NCI-H1092 (cell line): ENCODE measurements at places on chromosomes 3 and 15.

- no peak for DNase-seq
Observed at GRCh38 chr3:64892671-64893309, 205.0 kb upstream of the ADAMTS9 start.

DNA sequence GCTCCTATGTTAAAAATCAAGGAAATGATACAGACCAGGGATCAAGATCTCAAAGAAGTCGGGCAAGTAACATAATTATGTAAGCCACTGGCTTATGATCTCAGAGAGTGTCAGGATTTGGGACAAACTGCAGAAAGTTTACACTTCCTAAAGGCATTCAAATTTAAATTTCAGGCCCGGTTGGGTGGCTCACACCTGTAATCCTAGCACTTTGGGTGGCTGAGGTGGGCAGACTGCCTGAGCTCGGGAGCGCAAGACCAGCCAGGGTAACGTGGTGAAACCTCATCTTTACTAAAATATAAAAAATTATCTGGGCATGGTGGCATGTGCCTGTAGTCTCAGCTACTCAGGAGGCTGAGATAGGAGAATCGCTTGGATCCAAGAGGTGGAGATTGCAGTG, 124.4 kb upstream of the UBE2E2 start:
- DNase-seq, result no peak

DNA sequence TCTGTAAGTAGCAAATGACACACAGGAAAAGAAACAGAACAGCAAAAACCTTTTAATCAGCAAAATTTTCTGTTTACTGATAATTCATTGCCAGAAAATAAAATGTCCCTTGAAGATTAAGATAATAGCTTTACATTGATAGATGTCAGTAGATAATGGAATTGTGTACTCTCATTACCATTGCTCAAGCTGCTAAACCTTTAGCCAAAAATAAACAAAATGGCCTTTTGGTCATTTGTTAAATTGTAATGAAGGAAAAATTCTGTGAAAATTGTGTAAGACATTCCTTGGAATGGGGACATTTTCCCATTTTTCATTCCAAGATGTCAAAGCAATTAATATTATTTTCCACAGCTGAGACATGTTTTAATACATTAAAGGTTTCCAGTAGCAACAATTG, 189.8 kb downstream of the PLOD2 start:
- no peak for DNase-seq

DNA sequence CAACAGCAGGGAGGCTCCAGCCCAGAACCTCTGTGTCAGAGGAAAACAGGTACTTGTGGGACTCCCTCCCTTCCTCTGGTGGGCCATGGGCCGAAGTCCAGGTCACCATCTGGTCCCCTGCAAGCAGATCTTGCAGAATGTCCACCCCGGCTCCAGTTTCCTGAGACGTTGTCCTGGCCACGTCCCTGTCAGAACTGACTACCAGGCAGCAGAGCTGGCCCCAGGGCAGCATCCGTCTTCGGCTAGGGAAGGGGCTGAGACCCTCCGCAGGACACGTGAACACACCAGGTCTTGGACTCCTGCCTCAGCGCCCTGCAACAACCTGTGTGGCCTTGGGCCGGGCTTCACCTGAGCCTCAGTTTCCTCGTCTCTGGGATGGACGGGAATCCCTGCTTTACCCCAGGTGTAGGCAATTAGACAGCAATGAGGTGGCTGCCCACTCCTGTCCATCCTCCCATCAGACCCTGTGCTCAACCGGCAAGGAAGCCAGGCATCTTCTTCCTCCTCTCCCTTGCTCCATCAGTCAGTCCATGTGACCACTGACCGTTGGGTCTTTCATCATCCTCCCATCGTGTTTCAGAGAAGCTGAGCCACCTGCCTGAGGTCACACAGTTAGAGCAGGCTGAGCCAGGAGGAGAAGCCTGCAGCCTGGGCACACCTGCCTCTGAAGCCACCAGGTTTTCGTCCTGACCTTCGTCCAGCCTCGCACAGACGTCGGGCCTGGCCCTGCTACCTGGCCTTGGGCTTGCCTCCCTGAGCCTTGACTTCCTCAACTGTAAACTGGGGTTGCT, 8.9 kb upstream of the PRKCD start:
- DNase-seq, result no peak

DNA sequence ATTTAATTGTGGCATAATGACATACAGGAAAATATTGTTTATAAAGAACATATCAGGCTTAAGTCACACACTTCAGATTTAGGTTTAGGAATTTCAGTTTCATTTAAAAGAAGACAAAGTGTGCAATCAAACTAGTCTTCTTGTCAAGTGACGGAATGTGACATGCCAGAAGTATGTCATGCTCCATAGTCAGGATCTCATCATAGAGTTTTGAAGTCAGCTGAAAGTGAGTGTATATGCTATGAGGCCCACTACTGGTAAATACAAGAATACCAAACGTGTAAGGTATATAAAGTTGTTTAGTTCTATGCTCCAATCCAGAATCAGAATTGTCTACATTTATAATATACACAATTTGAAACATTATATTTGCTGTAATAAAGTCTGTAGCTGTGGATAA, 988.4 kb downstream of the TBL1XR1 start:
- no peak for DNase-seq
